ENCODE measurements at places on chromosomes 6 and 20.

DNA sequence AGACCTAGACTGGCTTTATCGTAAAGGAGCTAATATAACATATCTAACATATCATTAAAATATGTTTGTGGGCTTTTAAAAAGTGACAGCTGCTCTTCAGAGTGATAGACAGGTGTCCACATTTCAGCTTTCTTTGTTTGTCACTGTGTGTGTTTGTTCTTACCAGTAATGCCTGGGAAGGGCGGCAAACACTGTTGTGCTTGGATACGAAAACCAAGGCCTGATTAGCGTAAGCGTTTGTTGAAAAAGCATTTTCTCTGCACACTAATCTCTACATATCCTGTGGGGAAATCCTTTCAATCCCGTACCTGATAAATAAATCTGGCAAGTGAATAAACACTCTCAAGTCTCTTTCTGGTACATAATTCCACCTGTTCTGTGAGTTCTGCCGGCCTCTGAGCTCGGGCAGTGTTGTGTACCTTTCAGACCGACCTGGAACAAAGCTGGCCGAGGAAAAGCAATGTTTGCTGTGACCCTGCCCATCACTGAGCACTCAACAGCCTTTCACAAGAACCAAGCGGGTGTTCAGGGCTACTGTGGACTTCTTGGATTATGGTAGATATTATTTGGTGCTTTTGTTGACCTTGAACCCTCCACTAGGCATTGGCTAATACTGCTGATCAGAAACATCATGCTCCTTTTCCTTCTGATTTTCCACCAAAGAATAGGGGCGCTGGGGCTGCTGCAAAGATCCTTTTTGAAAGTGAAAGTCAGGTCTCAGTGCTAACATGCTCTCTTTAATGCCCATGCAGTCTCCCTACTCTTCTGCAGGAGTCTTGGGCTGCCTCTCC lies 100.4 kb downstream of the CD83 start:
- DNase-seq = no peak

DNA sequence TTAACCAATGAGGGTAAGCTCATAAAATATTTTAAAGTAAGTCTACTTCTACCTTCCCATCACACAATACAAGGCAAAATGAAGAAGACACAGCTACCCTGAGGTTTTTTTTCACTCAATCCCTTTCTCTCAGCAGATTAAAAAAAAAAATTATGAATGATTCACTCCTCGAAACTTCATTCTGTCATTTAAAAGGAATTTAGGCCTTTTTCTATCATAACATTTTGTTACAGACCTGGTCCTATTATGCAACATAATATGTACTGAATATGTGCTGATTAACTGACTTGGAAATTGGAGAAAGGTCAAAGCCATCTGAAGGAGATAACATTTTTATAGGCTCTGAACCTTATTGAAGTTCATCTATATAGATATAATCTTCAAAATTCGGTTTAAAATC lies 45.5 kb downstream of the PRL start:
- no peak for DNase-seq

DNA sequence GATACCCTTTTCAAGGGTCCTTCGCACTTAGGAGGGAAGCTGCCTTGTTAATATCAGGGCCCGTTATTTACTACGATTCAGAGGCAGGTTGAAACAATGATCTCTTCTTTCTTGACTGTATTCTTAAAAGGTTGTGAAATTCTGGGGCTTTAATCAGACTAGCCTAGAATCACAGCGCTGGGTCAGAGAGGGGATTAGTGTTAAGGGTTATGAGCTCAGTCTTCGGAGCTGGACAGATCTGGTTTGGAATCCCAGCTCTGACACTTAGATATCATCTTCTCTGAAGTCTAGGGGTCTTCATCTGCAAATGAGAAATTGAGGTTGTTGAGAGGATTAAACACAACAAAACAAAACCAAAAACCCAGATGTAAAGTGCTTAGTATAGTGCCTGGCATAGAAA lies 77.4 kb downstream of the CD83 start:
- no peak for DNase-seq

DNA sequence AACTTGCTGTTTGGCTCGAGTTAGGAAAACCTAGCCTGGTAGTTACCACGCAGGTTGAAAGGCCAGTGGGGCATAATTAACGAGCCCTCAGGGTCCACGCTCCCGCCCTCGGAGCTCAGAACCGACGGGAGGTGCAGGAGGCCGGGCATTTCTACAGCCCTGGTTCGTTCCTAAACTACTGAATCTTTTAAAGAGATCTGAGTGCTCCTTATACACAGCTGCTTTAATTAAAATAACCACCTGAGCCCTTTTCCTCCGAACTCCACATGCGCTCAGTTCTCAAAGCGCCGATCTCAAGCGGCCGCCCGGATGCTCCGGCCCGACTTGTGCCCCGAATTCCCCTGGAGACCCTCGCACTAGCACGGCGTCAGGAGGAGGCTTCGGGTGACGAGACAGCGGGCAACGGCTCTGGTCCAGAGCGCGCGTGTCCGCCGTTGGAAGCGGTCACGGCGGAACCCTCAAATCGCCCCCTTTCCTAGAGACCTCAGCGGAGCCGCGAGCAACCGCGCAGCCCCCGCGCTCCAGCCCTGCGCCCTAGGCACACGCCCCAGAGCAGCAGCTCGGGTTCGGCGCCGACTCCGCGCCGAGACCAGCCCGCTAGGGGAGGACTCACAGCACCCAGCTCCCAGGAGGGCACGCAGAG lies 397 bp downstream of the WDR27 start:
- peak; percentile 24 for DNase-seq

DNA sequence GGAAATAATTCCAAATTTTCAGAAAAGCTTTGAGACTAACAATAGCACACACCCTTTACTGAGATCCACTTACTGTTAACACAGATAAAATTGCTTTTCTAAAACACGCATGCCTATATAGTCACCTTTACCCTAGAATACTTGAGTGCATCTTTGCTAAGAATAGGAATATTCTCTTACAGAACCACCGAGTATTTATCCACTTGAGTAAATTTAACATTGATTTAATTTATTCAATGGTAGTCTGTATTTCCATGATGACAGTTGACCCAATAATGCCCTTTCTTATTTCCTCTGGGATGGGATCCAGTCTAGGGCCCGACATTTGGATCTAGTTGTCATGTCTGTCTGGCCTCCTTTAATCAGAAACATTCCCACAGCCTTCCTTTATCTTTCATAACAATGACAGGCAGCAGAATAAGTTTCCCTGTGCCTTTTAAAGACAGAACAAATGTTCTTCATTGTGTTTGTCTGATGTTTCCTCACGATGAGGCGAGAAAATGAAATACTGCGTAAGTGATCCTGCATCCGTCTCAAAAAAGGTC lies 56.6 kb upstream of the ERVFRD-1 start:
- no peak for DNase-seq

GRCh38 chr20:33740189-33740588 lies 8.4 kb downstream of the ZNF341 start:
- DNase-seq = no peak

DNA sequence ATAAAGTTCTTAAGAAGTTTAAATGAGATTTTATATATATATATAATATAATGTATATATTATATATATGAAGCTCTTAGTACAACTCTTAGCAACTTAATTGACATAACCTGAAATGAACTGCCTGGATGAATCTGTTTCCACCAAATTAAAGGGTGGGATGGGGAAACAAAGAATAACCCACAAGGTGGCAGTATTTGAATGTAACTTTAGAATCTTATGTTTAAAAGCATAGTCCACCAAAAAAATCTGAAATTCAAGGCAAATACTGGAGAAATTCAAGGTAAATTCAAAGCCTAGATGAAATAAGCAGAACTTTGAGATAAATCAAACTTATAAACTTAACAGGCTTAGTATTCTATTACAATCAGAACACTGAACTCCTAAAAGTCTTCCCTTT lies 4.4 kb upstream of the IBTK start:
- no peak for DNase-seq

- no peak for DNase-seq
Observed at GRCh38 chr6:6851059-6851948, 256.5 kb upstream of the RREB1 start.

- no peak for DNase-seq
Observed at GRCh38 chr20:47664068-47664437, 121.2 kb downstream of the SULF2 start.

GRCh38 chr6:91083211-91083610 lies 496.3 kb upstream of the MAP3K7 start:
- no peak for DNase-seq

- DNase-seq = no peak
Observed at GRCh38 chr20:5621305-5621704, 128.9 kb upstream of the SHLD1 start.

GRCh38 chr20:7523288-7523687 lies 417.0 kb downstream of the HAO1 start:
- DNase-seq = no peak

DNA sequence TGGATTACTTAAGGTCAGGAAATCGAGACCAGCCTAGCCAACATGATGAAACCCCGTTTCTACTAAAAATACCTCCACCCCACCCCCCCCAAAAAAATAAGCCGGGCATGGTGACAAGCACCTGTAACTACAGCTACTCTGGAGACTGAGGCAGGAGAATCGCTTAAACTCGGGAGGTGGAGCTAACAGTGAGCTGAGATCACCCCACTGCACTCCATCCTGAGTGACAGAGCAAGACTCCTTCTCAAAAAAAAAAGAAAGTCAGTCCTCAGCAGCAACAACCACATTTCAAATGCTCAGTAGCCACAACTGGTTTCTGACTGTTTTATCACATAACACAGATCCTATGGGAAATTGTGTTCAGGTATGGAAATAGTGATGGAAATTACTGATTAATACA lies 135.3 kb downstream of the HFE start:
- no peak for DNase-seq

- no peak for DNase-seq
Observed at GRCh38 chr6:14758421-14759081, 487.3 kb upstream of the JARID2 start.

DNA sequence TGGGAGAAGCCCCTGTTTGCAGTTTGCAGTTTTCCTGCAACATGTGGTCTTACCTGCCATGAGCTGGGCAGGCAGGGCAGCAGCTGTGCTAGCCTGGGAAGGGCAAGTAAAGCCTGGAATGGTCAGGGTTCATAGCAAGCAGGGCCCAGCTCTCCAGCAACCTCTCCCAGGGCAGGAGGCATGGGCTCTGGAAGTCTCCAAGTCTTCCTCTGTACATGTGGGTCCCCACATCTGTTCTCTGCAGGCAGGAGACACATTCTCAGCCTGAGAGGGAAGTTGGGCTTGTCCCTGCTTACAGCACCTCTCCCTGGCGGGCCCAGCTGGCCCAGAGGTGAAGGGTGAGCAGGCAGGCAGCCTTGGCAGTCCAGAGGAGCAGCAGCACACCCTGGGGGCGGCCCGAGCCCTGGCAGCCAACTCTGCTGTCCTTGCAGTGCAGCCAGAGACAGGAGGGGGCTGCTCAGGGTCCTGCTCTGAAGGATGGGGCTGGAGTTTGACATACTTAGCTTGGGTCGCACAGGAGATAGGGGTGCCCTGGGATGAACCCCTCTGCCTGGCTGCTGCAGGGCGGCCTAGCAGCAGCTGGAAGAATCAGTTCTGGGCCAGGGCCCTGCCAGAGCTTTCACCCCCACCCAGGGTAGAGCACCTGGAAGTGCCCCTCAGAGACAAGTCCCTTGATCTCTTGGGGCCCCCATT lies 176.0 kb downstream of the MRPL14 start:
- peak; percentile 60 for DNase-seq

DNA sequence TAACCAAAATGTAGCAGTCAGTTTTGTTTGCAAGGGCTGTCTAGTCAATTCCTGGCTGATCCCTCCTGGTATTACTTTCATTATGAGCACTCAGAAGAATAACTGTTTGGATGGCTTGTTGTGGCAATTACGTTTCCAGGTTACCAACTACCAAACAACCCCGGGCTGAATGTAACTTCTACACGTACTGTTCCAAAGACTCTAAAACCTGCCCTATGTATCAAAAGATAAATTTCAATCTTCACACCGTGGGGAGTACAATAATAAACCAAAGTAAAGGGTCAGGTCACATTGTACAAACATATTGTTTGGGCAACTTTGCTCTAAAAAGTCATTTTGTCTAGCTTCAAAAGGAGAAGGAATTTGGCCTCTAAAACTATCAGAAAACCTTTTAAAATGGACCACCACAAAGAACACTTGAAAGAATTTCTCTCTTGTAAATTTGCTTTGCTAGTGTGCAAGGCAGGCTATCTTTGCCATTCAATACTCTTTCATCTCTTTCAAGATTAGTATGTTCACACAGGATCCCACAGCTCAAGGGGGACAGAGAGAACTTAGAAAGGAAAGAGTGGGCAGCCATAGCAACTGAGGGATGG lies 27.6 kb downstream of the DCDC2 start:
- DNase-seq = no peak

DNA sequence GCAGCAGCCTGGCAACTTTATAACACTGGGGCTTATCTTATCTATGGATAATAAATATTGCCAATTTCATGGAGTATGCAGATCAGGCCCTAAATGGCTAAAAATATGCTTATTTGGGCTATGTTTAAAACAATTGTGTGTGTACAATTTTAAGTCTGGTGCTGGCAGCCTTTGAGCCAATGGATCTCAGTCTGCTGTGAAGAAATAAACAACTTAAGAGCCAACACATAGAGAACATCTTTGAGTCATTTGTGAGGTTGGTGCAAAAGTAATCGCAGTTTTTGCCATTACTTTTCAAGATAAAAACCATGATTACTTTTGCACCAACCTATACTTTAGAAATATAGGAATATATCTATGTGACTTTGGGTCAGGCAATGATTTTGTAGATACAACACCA lies 129.1 kb upstream of the CARMIL1 start:
- DNase-seq = no peak

GRCh38 chr6:33297956-33298772 lies 578 bp downstream of the RGL2 start:
- peak; percentile 55 for DNase-seq

- no peak for DNase-seq
Observed at GRCh38 chr6:30043744-30044143, 17.3 kb upstream of the POLR1H start.

- DNase-seq = peak; percentile 71
Observed at GRCh38 chr20:45044084-45044573, 56.8 kb downstream of the KCNS1 start.

GRCh38 chr6:138004430-138005287 lies 102.6 kb downstream of the PERP start:
- no peak for DNase-seq

DNA sequence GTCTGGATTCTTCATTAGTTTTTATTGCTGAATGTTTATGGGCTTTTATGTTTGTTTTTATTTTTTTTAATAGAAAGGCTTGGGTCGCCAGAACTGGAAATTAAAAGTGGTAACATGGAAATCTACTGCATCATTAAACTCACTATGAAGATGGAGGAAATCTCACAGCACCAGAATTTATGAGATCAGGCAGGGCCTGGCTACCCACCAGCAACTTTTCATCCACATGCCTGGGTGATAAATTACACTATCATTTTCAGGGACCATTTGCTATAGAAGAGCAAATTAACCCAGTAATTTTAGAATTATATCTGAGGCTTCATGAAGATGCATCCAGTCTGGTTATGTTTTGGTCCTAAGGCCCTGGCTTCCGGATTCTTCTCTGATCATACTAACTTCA lies 57.8 kb upstream of the PLCB4 start:
- peak; percentile 34 for DNase-seq

GRCh38 chr6:165244524-165245247 lies 64.7 kb downstream of the C6orf118 start:
- no peak for DNase-seq

- DNase-seq = no peak
Observed at GRCh38 chr6:33641602-33642001, 20.5 kb downstream of the ITPR3 start.

Data from left kidney (tissue), 8 donors.